ENCODE measurements at places on chromosomes 16 and 17.
A peak's percentile ranks its signal among the peaks of the same experiment; 100 is the strongest.

DNA sequence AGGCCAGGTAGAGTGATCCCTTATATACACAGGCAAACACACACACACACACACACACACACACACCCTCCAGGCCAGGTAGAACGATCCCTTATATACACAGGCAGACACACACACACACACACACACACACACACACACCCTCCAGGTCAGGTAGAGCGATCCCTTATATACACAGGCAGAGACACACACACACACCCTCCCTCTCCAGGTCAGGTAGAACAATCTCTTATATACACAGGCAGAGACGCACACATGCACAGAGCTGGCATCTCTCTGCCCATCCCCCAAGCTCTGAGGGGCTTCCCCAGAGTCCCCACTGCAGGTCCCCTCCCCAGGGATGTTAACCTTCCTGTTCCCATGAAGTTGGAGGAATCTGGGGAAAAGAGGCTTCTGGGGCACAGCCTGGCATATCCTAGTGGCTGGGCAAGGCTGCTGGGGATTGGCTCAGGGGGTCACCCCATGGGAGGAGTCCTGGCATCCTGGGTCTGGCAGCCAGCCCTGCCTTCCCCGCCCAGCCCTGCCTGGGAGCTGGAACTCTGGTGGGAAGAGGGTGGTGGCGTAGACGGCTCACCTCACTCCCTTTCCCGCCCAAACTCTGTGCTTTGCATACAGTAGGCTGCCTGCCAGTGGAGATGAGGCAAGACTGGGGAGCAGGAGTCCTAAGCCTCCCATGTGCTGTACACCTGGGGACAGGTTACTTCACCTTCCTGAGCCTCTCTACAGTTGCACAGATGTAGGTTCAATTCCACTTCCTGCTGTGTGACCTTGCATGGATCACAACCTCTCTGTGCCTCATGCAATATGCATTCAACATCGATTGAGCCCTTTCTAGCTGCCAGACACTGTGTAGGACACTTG, 41.8 kb downstream of the TEKT5 start:
- peak; percentile 56 for DNase-seq

DNA sequence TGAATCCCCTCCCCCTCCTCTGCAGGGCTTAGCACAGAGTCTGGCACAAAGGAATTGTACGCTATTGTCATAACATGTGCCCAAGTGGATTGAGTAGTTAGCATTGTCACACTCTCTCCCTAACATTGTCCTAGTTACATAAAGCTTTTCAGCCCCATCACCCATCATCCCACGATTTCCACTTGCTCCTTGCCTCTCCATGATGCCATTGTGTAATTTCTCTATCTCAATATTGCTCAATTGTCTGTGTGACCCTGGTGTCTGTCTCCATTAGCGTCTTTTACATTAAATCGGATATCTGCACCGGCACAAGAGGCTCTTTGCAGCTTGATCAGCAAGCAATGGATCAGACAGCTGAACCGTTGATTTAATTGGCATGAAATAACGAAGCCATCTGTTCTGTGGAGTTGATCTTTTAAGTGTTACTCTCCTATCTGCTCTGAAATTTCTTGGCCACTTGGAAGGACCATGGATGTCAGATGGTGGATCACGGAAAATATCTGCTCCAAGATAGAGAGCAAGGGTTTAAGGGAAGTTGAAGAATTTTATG, 77.0 kb upstream of the HS3ST4 start:
- DNase-seq: no peak

DNA sequence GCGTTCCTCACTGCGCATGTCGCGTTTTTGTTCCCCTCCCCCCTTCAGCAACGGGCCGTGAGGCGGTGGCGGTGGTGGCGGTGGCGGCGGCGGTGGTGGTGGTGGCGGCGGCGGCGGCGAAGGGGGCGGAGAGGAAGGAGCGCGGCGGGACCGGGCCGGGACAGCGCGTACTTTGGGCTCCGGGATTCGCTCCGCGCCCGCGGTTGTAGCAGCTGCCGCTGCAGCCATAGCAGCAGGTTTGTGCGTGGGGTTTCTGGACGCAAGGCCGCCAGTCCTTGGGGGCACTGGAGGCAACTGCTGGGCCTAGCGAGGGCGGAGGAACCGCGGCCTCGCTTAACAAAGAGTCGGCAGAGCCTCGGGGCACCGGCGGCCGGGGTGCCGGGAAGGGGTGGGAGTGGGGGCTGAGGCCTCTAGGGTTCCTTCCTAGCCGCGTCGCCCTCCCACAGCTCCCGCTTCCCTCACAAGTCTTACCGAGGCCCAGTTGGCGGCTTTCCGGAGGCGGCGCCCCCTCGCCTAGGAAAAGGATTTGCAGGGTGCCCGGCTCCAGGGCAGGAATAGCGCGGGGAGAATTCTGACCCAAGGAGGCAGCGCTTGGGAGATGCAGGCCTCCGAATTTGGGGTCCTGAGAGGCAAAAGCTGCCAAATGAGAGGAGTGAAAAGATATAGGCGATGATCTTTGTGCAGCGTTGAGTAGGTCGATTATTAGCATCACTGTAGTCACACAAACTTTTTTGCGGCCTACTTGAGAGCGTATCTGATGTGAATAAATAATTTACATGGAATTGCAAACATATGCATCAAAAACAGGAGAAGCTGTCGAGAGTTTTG, at the start of gene DDX42:
Gene DDX42 (plus strand): TSS at position 30 of the 828 bp plus-strand sequence. CDS start 12,880 bp downstream, outside the sequence.
- DNase-seq: no peak

DNA sequence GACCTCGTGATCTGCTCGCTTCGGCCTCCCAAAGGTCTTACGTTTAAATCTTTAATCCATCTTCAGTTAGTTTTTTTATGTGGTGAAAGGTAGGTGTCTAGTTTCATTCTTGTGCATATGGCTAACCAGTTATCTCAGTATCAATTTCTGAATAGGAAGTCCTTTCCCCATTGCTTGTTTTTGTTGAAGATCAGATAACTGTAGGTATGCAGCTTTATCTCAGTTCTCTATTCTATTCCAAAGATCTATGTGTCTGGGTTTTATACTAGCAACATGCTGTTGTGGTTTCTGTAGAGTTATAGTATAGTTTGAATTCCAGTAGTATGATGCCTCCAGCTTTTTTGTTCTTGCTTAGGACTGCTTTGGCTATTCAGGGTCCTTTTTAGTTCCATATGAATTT, 65.2 kb downstream of the TNFRSF13B start:
- DNase-seq: no peak

- no peak for DNase-seq
These were observed 184.9 kb downstream of the RBFOX1 start for GRCh38 chr16:7517496-7517895.

GRCh38 chr17:46056800-46057304, 57.8 kb downstream of the STH start:
- DNase-seq: no peak

DNA sequence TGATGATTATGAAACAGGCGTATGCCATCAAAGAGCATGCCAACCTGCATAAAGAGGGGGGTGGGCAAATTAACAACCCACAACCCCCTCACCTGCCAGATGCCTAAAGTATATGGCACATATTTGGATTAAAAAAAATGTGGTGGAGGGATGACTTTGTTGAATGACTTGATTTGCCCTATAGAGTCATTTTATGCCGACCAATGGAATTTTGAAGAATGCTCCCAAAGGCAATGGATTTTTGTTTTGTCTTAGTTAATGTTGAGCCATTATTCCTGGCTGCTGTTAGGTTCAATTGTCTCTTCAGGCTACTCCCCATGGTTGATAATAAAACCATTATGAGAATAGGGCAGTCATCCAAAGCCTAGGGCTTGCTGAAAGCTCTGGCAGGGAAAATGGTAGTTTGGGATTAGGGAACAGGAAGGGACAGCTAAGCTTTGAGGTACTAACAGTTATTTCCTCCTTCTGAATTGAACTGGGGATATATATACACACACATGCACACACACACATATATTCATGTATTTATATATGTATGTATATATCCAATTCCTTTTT, 5.8 kb upstream of the CHCT1 start:
- DNase-seq: no peak
